NCI-H82 (cell line): ENCODE measurements at places on chromosomes 1 and 21.

- DNase-seq: no peak
Observed at GRCh38 chr1:33387625-33388024, 43.3 kb downstream of the PHC2 start.

- DNase-seq: no peak
Observed at GRCh38 chr1:186559601-186560116, 98.7 kb upstream of the PDC start.

- DNase-seq: no peak
Observed at GRCh38 chr1:117627546-117628130, 21.8 kb downstream of the TENT5C start.

DNA sequence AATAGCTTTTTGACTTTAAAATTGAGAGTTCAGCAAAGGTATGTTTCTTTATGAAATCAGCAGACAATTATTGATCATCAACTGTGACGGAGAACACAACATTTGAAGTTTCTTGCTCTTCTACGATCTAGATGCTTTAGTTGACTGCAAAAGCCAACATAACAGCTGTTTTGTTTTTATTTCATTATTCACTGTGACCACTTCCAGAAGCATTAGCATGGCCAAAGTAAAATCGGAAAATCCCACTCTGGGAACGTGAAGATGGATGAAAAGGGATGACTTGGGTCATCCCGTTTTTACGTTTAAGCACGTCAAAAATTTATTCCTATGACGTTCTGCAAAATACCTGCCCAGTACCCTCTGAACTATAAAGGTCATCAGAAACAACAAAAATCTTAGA is 833.0 kb upstream of the ADAMTS5 start:
- no peak for DNase-seq

DNA sequence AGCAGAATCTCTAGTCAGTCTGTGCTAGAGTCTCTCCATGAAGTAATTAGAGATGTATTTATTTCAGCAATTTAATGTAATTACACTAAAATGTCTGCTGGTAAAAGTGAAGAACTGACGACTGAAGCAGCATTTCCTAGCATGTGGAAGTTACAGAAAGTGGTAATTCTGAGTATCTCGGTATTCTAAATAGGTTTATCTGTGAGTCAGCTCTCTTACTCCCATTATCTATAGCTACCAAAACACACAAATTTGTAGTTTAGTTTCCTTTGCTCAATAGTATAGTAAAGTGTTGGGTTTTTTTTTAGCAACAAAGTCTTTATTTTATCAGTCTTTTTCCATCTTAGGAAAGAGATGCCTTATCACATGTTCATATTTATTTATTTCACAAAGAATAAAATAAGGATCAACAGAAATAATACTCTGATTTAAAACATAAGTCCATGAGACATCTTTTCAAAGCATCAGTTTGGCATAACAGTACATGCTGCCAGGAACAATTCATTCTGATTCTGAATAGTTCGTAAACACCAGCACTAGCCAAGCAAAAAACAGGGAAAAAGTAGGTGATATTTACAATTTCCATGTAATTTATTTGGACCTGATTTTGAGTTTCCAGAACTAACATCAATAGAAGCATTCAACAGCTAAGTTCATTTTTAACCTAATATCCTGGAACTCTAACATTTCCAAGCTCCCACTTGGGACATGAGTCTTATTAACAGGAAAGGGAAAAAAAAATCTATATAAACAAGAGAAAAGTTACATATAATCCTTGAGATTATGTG is 76.3 kb downstream of the KCNT2 start:
- no peak for DNase-seq

DNA sequence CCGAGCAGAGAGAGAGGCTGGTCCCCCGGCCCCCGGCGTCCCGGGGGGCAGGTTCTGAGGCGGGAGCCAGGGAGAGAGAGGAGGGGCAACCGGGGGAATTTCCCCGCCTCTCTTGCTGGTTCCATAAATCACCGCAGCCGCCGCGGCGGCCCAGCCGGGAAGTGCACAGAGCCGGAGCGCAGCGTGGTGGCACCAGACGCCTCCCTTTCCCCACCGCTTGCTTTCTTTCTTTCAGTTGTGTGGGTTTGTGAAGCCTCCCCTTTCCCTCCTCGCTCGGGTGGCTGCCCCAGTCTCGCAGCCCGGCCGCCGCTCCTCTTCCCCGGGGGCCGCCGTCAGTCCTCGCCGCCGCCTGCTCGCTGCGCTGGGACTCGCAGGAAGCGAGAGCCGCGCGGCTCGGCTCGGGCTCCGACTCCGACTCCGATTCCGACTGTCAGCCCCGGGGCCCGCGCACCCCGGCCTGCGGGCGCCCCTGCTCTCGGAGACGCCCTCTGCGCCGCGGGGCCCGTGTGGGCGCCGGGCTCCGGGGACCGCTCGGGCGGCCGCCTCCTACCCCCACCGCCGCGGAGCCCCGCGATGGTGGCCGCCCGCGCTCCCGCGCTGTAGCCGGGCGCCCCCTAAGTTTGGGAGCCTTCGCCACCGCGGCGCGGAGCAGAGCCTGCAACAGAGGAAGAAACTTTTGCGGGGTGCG is at the start of gene CACHD1:
TSS of gene CACHD1 (plus strand) at position 153 of the 688 bp plus-strand sequence. CDS start 616 bp downstream, outside the sequence.
- peak; percentile 93 for DNase-seq

GRCh38 chr1:113834716-113835115 is 22.4 kb upstream of the RSBN1 start:
- DNase-seq: no peak

- DNase-seq: no peak
Observed at GRCh38 chr1:78958711-78959110, 47.8 kb downstream of the ADGRL4 start.
